ENCODE measurements at places on chromosomes 7 and 10.

- peak; percentile 40 for DNase-seq
Observed at GRCh38 chr7:39746103-39746819, 122.9 kb downstream of the RALA start.

- no peak for DNase-seq
Observed at GRCh38 chr7:155729847-155730246, 82.4 kb downstream of the SHH start.

DNA sequence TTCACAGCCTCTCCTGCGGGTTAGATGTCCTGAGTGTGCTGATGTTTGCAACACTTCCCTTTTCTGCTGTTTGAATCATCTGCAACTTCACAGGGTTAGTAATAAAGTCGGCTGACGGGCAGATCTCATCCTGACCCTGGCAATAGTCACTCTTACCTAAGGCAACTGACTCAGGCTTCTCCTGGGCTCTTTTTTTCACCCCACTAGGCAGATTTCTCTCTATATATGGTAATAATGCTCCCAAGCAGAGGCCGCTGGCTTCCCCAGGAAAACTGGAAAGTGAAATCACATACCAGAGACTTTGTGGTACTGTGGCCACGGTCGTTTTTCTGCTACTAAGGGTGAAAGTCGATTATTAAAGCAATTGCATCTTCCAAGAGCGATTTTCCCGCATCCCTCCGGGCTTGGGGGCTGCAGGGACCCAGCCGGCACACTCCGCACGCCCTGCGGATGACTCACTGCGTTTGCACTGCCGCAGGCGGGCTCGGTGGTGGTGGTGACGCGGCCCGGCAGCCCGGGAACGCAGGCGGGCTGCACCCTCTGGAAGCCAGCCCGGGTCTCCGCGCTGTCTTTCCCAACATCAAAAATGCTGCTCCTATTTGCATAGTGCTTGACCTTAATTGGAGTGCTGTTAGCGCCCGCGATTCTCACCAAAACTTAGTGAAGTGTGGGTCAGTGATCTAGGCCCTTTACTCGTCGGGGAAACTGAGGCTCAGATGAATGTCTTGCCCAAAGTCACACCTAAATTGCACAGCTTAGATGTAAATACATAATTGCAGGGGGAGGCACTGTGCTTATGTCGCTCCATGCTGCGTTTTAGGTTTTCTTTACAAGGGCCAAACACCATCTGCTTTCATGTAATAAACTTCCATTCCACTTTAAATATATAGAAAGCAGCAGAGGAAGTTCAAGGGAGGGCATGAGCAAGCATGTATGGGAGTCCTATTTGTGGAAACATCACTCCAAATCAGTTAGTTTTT, 47.6 kb upstream of the ITGB1 start:
- no peak for DNase-seq

GRCh38 chr10:113003052-113003451, 53.0 kb downstream of the TCF7L2 start:
- DNase-seq, result no peak

DNA sequence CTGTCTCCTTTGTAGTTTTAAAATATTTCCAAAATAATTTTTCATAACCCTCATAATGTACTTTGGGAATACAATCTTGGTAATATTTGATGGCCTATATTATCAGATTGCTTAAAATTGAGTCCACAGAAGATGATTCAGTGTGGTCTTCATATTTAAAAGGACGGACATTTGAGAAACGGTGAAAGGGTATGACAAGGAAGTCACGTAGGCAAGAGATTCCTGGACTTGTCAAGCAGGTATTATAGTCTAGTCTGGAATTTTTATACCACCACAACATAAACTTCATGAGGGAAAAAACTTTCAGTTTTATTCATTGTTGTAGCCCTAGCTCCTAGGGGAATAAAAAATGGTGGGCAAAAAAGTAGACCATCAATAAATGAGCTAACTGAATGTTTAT, 82.3 kb downstream of the KMT2E start:
- no peak for DNase-seq

DNA sequence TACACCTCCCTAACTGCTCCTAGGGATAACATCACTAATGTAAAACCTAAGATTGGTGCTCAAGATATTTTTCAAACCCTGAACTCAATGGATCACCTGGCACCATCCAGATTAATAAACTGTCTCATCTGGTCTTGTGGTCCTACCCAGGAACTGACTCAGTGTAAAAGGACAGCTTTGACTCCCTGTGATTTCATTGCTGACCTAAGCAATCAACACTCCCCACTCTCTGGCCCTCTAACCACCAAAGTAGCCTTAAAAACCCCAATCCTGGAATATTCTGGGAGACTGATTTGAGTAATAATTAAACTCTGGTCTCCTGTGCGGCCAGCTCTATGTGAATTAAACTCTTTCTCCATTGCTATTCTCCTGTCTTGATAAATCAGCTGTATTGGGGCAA, 6.2 kb upstream of the USP54 start:
- no peak for DNase-seq

GRCh38 chr10:104268405-104268712, 625 bp upstream of the GSTO2 start:
- DNase-seq, result no peak

- DNase-seq, result no peak
Observed at GRCh38 chr7:28128608-28129007, 52.0 kb downstream of the JAZF1 start.

- DNase-seq, result no peak
Observed at GRCh38 chr10:22760025-22760424, 45.6 kb upstream of the PIP4K2A start.

DNA sequence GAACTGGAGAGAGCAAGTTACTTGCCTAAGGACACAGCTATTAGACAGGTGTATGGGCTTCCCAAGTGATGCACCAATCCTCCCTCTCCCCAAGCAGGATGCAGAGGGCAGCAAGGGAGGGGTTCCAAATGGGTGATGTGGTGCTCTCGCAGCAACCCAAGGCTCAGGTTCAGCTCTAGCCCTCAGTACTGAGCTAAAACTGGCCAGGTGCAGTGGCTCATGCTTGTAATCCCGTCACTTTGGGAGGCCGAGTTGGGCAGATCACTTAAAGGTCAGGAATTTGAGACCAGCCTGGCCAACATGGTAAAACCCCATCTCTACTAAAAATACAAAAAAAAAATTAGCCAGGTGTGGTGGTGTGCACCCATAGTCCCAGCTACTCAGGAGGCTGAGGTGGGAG, 40.7 kb downstream of the GPRIN2 start:
- DNase-seq, result no peak

DNA sequence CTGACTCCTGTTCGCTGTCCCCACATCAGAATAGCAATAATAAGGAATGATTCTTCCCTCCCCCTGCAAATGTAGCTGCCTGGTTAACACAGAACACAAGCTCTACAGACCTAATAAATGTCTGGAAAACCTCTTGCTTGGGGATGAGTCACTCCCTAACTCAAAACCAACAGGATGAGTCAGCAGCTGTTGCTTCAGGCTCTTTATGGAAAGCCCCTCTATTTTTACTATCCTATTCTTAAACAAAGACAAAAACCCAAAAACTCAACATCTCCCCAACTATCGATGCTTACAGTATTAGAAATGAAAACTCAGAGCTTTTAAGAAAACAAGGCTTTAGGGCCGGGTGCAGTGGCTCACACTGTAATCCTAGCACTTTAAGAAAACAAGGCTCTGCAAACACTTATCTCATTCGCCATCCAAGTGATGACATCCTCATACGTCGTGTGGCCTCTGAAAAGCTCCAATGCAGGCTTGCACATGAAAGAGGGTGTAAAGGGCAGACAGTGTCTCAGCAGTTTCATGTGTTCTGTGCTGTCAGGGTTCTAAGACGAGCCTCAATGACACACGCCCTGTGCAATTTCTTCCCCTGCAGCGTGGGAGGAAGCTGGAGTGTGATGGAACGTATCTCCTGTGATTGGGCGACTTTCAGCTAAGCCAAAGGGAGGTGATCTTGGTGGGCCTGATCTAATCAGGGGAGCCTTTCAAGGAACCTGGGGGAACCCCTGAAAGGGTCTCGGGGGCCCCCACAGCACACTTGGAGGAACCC, 70.1 kb downstream of the AMZ1 start:
- peak; percentile 62 for DNase-seq

DNA sequence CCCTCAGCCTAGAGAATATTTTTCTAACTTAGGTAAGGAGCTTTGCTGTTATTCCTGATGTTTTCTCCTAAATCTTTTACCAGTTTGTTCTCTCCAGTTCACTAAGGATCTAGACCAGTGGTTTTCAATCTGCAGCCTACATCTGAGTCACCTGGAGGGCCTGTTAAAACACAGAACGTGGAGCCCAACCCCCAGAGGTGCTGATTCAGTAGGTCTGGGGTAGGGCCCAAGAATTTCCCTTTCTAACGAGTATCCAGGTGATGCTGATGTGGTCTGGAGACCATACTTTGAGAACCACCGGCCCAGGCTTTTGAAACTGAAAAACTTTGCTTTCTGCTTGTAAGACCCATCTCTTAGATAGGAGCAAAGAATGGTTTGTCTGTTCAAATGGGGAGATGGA, 51.2 kb upstream of the KMT2E start:
- no peak for DNase-seq
